ENCODE measurements at places on chromosomes 5 and 9. TPM values are rescaled to one million over a fixed set of nuclear protein-coding genes. Genes with fewer than 3 reads are reported as not detected.

GRCh38 chr5:120452471-120452870 lies 11.6 kb upstream of the PRR16 start:
- DNase-seq: no peak

GRCh38 chr5:125408448-125409233 lies 662.2 kb upstream of the ZNF608 start:
- DNase-seq: no peak

DNA sequence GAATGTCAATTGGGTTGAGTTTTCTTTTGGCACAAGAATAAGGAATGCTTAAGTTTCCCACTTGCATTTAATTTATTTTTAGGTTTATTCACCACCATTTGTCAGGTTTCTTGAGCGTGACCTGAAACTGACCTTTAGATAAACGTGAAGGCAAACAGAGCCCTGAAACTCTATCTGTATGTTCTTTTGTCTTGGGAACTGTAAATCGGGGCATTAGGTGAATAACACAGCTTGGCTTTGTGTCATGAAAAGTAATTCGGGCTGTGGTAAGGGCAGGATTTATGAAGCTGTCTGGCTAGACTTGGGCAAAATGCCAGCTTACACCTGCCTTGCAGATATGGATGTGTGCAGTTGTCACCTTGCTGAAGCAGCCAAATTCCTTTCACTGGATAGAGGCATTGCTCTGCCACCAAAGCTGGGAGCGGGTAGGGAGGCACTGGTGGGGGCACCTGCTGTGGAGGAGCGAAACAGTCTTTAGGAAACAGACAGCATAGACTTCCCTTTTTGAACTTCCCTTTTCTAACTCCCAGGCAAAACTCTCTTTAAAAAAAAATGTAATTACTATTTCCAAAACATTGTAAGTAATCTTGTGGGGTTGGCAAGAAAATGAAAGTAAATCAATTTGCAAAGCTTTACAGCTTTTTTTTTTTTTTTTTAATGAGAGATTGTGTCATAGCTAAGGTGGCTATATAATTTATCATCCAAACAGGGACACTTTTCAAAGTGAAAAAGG lies 545.2 kb downstream of the CSNK1G3 start:
- DNase-seq: no peak

DNA sequence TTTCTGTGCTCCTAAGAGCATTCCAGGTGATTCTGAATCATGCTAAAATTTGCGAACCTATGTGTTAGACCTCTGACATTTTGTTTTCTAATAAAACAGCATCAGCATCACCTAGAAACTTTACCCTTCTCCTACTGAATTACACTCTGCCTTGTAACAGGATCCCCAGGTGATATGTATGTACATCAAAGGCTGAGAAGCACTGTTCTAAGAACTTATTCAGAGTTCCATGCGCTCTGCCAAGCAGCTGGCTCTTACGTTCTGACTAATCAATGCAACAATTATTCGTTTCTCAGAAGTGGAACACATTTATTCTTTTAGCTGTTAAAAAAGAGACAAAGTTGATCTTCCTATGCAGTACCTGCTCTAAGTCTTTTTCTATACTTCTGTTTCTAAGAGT lies 228.6 kb downstream of the SLF1 start:
- DNase-seq: no peak

The RXFP3 gene
- not detected for total RNA-seq

GRCh38 chr9:116144555-116144954 lies 9.0 kb upstream of the PAPPA start:
- DNase-seq: no peak

The FOXD4 gene
- total RNA-seq: 0.50 TPM

The SLC6A3 gene
- not detected for total RNA-seq

The PCDHA1 gene
- total RNA-seq: not detected

The ARHGEF39 gene
- 9.1 TPM for total RNA-seq

DNA sequence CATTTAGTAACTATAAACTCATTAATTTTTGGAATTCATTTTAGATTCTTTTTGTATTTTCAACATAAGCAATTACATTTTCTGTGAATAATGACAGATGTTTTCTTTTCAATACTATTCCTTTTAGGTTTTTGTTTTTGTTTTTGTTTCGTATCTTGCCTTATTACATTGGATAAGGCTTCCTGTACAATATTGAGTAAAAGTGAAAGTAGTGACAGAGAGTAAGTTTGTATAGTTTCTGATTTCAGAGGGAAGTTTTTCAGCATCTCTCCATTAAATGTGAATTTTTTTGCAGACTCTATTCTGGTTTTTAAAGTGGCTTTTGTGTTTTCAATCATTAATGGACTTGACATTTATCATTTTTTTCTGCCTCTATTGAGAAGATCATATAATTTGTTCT lies 12.8 kb upstream of the CAMK4 start:
- no peak for DNase-seq

DNA sequence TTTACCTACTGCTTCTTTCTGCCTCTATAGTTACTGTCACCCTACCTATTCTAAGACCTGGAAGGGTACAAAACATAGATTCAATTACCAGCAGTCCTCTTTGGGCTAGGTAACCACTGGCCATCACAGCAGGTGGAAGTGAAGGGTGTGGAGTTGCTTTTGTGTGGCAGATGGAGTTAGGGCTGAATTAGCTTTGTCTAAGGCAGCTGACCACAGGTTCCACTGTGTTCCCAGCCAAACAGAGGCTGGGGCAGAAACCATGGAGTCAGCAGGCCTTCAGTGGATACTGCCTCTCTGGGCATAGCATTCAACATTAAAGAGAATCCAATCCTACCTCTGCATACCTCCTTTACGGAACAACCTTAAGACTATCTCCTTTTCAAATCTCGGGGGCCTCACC lies 254.2 kb downstream of the RFX3 start:
- DNase-seq: no peak

GRCh38 chr5:145471026-145471425 lies 364.1 kb downstream of the PRELID2 start:
- no peak for DNase-seq

GRCh38 chr5:27437594-27438200 lies 399.3 kb upstream of the CDH9 start:
- DNase-seq: no peak

The FAM153A gene
- 0.55 TPM for total RNA-seq

GRCh38 chr5:18576586-18576985 lies 942.3 kb downstream of the TAF11L14 start:
- DNase-seq: no peak

The SLC46A2 gene
- not detected for total RNA-seq

- DNase-seq: no peak
Measured at GRCh38 chr5:87777877-87778276, 365.1 kb upstream of the CCNH start.

DNA sequence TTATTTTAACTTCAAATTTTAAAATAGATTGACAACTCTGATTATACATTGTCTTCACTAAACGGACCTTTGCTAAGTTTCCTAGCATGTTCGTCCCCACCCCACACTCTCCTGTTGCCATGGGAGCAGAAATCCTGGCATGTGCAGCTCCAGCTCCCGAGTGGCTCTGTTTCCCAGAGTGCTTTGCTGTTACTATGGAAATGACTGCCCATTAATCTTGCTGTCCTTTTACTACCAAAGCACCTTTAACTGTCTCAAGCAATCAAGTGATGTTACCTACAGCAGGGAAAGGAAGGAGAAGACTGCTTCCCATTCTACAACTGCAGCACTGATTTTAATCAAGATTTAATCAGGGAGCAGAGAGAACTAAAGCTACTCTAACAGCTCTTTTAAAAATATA lies 212.0 kb upstream of the KIF2A start:
- DNase-seq: no peak

GRCh38 chr5:119655061-119655460 lies 25.7 kb downstream of the FAM170A start:
- no peak for DNase-seq

GRCh38 chr5:143638654-143639053 lies 173.3 kb upstream of the HMHB1 start:
- no peak for DNase-seq

DNA sequence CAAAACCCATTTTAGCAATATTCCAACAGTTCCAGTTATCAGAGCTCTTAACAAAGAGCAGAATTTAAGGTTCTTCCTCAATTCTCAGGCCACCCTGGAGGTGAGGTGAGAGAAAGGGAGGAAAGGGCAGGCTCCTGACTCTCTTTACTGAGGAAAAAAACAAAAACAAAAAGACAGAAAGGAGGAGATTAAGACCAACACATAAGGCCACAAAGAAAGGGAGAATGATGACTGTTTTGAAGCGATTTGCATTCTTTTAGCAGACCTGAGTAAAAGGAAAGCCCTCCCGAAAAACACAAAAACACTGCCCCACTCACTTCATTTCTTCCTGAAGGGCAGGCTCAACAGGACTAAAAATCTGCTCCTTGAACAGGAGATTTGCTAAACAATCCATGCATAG lies 300.5 kb downstream of the ARL15 start:
- no peak for DNase-seq

The NR5A1 gene
- total RNA-seq: 0.49 TPM

The FAM78A gene
- total RNA-seq: 2.0 TPM

DNA sequence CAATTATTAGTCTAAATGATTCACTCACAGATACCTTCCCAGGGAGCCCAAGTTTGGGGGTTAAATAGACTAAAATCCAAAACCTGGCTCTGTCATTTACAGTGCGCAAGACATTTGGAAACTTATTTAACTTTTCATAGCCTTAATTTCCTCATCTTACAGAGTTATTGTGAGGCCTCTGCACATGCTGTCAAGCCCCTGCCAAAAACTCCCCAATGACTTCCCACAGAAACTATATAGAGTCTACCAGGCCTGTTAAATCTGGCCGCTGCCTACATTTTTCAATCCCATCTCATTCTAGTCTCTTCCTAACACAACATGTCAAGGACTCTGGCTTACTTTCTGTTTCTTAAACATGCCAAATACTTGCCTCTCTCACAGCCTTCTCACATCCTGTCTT lies 412.5 kb downstream of the ELAVL2 start:
- DNase-seq: no peak

The CDH6 gene
- total RNA-seq: 132 TPM

The SNX18 gene
- 26.3 TPM for total RNA-seq

GRCh38 chr9:122827761-122828093 lies 661 bp downstream of the PDCL start:
- no peak for DNase-seq

The SLIT3 gene
- 18.8 TPM for total RNA-seq

DNA sequence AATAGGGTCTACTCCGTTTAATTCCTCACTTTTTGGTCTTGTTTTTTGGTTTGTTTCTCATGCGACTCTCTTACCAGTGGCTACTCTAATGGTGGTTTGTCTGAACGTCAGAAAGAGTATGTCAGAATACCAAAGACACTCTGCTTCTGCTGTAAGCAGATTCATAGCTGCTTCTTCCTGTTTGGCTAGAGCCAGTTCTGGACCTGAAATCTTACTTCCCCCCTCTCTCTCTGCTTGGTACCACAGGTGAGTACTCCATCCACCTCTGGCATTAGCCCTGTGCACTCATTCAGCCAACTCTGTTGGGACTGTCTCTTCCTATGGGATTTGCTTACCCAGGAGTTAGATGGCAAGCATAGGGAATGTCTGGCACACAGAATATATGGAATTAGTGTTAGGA lies 6.6 kb downstream of the ZCCHC7 start:
- DNase-seq: no peak

DNA sequence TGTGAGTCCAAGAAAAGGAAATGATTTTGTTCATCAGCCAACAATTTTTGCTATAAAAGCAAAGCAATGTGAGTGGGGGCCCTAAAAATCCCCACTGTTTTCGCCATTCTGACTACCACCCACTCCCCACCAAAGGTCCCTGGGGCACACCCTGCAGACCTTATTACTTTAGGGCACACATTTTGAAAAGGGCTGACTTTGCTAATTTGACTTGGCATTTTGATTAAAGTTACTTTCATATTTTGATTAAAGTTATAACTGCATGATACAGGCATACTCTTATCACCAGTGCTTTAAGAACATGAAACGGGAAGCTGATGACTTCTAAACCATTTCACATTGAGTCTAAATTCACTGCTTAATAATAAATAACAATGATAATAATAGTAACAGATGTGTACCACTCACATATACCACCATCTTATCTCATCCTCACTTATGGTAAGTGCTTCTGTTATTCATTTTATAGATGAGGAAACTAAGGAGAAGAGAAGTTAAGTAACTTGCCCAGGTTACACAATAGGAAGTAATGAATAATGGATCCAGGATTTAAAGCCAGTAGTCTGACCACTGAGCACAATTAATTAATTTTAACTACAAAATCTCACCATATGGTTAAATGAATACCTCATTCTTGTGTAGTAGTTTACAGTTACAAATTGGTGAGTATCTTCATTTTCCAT lies 25.4 kb upstream of the NR3C1 start:
- DNase-seq: no peak

Measured in progenitor cell of endocrine pancreas (in vitro differentiated cells).